ENCODE measurements at places on chromosomes 3 and 15.

DNA sequence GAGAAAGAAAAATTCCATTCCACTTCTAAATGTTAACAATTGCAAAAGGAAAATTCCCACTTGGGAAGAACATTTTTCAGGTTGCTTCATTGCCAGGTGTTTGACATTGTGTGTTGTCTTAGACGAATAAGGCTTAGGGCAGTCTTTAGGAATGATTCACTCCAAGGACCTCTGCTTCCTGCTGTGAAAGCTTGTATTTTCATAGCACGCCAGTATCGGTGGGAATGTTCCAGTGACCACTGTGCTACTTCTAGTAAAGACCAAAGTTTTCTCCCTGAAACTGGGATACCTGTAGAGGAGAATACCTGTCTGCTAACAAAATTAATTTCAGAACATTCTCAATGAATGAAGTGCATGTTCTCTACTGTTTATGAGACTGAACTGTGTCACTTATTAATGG lies 64.1 kb downstream of the CDIN1 start:
- DNase-seq: no peak

GRCh38 chr3:42050126-42050525 lies 41.0 kb upstream of the TRAK1 start:
- DNase-seq: no peak

DNA sequence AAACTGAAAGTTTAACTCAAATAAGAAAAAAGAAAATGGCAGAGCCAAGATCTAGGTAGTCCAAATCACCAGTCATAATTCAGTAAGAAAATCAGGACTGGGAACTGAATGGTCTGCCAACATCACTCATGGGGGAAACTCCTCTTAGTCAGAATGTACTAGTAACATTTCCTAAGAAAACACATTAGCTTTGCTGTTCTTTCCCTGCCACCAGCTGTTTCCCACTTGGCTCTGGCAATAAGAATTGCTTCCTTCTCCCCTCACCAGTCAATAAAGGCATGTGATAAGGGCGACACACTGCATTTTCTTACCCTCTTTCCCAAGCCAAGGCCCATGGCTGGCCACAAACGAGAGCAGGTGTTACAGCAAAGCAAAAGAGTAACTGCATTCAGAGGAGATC lies 46.1 kb downstream of the PIK3R4 start:
- DNase-seq: no peak

GRCh38 chr15:81411969-81412633 lies 38.1 kb upstream of the TMC3 start:
- no peak for DNase-seq

DNA sequence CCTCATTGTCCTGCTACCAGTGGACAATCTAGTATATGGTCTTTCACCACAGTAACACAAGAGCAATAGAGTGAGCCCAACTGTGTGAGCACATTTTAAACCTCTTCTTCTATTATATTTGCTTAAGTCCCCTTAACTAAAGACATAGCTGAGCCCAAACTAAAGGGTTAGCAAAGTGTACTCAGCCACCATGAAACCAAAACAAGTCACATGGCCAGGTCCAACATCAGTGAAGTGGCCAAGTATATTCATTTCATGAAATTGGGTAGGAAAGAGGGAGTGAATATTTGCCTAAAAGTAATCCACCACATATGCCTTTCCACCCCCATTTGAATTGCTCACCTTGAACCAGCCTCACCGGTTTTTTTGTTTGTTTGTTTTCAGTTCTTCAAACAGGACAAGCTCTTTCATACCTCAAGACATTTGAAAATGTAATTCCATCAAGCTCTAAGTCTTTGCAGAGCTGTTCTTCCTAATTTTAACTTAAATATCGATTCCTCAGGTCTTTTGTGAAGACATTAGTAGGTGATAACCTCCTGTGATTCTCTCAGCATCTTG lies 327.0 kb upstream of the SEMA6D start:
- DNase-seq: no peak

GRCh38 chr15:93135997-93136397 lies 47.0 kb upstream of the RGMA start:
- DNase-seq: no peak

GRCh38 chr15:67753891-67754290 lies 71.4 kb upstream of the SKOR1 start:
- DNase-seq: no peak

DNA sequence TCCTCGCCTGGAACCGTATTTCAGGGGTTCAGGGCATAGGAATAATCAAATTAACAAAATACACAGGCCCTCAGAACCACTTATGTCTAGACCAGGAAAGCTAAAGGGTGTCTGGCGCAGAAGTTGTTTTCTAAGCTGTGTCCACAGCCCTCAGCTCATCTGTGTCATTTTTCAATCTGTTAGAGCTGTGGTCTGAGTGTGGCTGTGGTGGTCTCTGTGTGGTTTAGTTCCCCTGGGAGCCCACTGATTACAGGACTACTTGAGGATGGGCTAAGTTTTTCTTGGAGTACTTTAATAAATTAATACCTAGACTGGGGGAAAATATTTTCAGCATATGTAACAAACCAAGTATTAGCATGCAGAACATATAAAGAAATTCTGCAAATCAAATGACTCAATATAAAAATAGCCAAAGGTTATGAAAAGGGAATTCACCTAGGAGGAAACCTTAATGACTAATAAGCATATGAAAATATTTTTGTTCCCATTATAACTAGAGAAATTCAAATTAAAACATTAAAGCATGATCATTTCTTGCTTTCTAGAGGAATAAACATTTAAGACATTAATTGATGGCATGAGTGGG lies 186.3 kb downstream of the SATB1 start:
- DNase-seq: no peak

DNA sequence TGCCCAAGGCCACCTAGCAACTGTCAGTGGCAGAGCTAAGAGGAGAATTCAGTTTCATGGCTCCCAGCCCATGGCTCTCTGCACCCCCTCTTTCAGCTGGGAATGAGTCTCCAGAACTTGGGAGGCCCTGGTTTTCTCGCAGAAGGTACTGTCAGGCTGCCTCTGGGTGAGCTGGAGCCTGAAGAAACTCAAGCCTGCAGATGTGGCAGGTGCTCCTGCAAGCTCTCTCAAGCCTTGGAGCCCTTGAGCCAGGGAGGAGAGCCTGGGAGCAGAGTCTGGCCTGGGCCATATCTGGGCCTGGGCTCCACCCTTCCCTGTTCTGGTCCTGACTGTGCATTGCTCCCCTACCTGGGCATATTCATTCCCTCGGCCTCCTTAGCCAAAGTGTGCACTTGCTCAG lies 74.4 kb upstream of the TLE3 start:
- DNase-seq: no peak

GRCh38 chr15:25695875-25696760 lies 167.0 kb downstream of the ATP10A start:
- DNase-seq: no peak

DNA sequence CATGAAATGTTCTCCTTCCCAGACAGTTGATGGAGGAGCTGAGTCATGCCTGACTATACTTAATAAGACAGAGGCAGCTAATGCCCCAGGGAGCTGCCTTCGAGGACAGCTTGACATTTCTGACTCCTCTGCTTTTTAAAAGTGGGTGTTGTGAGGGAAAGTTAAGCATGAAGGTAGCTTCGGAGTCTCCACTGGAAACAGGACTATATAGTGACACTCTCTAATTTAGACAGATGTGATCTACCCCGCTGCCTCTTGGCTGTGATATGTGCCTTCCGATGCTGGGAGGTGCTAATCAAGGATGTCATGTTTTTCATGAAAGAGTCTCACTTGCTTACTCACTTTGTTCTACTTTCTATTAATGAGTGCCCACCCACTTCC lies 72.7 kb downstream of the IL1RAP start:
- no peak for DNase-seq

- no peak for DNase-seq
These were observed 190.8 kb downstream of the SLCO3A1 start for GRCh38 chr15:92044203-92044909.

DNA sequence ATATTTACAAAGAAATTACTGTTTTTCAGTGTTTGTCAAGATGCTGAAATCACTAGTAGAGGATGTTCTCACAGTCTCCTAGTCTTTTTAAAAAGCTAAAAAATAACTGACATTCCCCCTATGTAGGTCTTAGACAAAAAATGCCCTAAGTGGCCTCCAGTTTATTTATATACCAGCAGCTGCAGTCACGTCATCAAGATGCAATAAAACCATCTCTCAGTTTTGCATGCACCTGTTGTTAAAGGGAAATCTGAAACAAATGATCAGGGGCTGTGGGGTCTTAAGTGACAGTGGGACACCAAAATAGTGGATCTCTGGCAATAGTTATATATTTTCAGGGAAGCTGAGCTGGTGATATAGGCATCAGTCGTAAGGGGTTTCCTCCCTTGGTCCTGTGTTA lies 146.5 kb upstream of the ARPP21 start:
- DNase-seq: no peak

GRCh38 chr3:126557415-126557745 lies 1.4 kb downstream of the C3orf22 start:
- DNase-seq: no peak
